Lower lobe of right lung (tissue), 2 donors: ENCODE measurements at places on chromosomes 5 and 9. TPM values are rescaled to one million over a fixed set of nuclear protein-coding genes. Genes with fewer than 3 reads are reported as not detected.

DNA sequence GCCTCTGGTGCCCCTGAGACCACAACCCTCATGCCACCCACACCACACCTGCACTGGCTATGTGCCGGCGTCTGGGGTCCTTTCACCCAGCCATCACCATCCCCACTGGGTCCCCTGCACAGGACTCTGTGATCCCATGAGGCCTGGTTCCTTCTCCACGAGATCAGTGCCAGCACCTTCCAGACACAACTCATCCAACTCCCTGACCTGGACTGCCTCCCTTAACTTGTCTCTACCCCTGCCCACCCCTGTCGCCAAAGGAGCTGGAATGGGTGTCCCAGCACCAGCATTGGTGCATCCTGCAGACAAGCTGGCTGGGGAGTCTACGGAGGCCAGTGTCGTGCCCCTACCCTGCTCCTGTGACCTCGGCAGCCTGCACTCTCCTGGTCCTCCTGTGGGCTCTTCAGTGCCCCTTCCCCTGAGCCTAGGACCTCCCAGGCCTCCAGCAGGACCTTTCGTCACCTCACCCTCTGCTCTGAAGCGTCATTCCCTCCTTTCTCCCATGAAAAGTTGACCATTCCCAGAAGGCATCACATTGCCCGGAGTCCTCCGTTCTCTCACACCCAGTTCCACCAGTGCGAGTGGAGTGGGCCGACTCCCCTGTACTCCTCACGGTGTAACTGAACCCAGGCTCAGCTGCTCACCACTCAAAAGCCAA lies 87.7 kb downstream of the NSUN2 start:
- no peak for DNase-seq

GPR151 gene
- not detected for total RNA-seq

IFNA21 gene
- total RNA-seq = not detected

GRCh38 chr9:121268598-121268850 lies 562 bp downstream of the GSN start:
- no peak for DNase-seq

DNA sequence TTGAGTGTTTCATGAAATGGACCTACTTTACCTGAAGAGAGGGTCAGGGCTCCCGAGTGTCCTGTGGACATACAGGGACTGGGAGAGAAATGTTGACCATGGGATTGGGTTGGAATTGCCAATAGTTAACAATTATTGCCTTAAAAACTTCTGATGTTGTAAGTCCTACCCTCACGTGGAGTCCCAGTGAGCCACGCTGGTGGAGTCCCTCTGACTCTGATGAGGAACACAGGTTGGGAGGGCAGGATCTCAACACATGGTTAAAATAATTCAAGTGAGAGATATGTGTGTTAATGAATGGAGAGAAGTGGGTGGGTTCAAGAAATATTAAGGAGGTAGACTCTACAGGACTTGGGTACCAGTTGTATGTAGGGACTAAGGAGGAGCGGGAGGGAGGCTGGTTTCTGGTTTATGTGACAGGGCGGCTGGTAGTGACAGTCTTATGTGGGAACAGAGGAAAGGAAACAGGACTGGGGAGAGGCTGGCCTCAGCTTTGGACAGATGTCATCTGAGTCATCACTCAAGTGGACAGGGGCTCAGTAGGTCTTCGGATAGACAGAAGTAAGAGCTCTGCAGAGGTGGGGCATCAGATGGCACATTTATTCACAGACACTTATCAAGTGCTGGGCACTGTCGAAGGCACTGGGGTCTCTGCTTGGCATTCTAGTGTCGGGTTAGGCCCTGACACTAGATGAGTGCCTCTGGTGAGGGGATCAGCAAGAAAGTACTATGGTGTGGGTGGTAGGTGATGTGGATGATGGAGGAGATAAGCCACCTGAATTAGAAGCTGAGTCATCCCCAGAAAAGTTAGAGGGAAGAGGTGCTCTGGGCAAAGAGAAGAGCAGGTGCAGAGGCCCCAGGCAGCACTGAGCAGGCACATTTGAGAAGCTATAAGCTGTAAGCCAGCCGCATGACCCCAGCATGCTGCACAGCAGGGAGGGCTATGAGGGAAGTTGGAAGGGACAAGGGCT lies 27.2 kb downstream of the MAML1 start:
- DNase-seq = peak; percentile 38

GRCh38 chr9:126480813-126481212 lies 132.9 kb upstream of the LMX1B start:
- no peak for DNase-seq

BAAT gene
- not detected for total RNA-seq

FUT7 gene
- 1.1 TPM for total RNA-seq

DNA sequence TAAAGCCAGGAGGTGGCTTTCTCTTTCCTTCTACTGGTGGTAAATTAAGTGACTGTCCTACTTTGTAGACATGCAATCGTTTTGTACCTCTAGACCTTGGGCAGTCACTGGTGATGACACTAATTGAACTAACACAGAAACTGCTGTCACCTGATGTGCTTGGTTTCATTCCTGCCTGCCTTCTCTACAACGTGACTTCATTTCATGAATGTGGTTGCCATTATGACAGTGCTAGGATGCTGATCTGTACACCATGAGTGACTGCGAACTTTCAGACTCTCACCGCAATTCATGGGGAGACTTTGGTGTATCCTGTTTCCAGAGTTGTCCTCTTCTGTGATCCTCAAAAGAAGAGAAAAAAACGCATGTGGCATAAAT lies 47.5 kb downstream of the UBE2QL1 start:
- DNase-seq = no peak

DNA sequence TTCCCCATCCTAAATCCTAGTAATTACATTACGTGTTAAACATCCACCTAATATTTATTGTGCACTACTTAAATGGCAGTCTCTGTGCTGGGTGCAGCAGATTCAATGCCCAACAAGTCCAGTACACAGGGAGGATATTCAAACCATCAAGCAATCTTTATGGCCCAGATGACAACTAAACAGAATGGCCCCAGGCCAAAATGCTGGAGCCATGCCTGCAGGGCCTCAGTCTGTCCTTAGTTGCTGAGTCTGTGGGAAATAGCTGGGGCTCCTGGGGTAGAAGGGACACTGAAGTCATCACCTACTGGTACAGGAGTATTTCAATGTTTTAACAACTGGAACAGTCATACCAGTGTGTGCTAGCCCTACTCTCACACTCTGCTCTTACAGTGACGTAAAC lies 153.5 kb downstream of the ZNF608 start:
- DNase-seq = no peak

ROR2 gene
- 3.8 TPM for total RNA-seq
